ENCODE measurements at places on chromosomes 2 and 18.

DNA sequence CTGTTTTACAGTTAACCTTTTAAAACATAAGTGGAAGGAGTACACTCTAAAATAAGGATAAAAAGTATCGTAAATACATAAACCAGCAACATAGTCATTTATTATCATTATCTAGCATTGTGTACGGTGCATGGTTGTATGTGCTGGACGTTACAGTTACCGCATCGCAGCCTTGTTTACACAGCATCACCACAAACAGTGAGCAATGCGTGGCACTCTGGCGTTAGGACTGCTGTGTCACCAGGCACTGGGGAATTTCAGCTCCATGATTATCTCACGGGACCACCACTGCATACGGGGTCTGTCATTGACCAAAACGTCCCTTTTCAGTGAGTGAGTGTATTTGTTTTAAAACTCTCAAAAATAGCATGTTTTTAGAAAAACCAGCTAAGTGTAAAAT lies 103.0 kb upstream of the SNTG2 start:
- DNase-seq: no peak
- no peak overlapping the region for H3K4me3 ChIP-seq
- no peaks in the 10 kb centered on the region for H3K4me1 ChIP-seq
- no peak overlapping the region for H3K27ac ChIP-seq
- no peaks in the 10 kb centered on the region for H3K36me3 ChIP-seq

GRCh38 chr2:63434024-63435001 lies 154.0 kb downstream of the WDPCP start:
- no peak overlapping the region for H3K4me3 ChIP-seq
- H3K4me1 ChIP-seq: no peaks in the 10 kb centered on the region
- no peak for DNase-seq
- H3K36me3 ChIP-seq: no peaks in the 10 kb centered on the region
- H3K27ac ChIP-seq: no peak overlapping the region

GRCh38 chr2:239077260-239077659 lies 229.4 kb downstream of the TWIST2 start:
- H3K27me3 ChIP-seq: no peaks in the 10 kb centered on the region
- H3K27ac ChIP-seq: no peak overlapping the region
- H3K4me1 ChIP-seq: peaks cover 18% of the 10 kb centered on the region
- H3K36me3 ChIP-seq: peaks cover 92% of the 10 kb centered on the region
- DNase-seq: no peak

DNA sequence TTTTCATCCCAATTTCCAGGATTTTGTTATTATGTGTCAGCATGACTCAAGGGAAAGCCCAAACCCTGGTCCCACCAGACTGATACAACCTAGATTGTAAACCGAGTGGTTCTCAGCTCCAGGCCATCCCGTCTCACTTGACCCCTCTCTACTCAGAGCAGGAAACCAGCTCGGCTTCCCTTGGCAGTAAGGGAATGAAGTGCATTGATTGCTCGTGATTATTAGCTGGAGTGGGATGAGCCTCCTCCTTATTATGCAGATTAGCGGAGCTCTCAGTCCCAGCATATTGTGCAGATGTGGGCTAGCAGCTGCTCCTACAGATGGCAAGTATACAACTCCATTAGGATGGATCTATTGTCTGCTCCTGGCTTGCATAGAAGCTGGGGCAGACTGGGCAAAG lies 167.6 kb downstream of the LNPK start:
- H3K4me1 ChIP-seq: peaks cover 4% of the 10 kb centered on the region
- peaks cover 4% of the 10 kb centered on the region for H3K27me3 ChIP-seq
- H3K4me3 ChIP-seq: no peak overlapping the region
- no peak for DNase-seq
- no peaks in the 10 kb centered on the region for H3K36me3 ChIP-seq
- H3K27ac ChIP-seq: no peak overlapping the region

- H3K27ac ChIP-seq: no peak overlapping the region
- no peak overlapping the region for H3K4me3 ChIP-seq
- H3K36me3 ChIP-seq: no peaks in the 10 kb centered on the region
Observed at GRCh38 chr2:6827566-6828298, 38.0 kb downstream of the CMPK2 start.

GRCh38 chr2:86634352-86634751 lies 10.7 kb upstream of the RNF103 start:
- no peak for DNase-seq
- H3K27ac ChIP-seq: no peak overlapping the region
- H3K36me3 ChIP-seq: no peaks in the 10 kb centered on the region
- H3K27me3 ChIP-seq: no peaks in the 10 kb centered on the region
- H3K4me1 ChIP-seq: peaks cover 7% of the 10 kb centered on the region
- H3K4me3 ChIP-seq: no peak overlapping the region

DNA sequence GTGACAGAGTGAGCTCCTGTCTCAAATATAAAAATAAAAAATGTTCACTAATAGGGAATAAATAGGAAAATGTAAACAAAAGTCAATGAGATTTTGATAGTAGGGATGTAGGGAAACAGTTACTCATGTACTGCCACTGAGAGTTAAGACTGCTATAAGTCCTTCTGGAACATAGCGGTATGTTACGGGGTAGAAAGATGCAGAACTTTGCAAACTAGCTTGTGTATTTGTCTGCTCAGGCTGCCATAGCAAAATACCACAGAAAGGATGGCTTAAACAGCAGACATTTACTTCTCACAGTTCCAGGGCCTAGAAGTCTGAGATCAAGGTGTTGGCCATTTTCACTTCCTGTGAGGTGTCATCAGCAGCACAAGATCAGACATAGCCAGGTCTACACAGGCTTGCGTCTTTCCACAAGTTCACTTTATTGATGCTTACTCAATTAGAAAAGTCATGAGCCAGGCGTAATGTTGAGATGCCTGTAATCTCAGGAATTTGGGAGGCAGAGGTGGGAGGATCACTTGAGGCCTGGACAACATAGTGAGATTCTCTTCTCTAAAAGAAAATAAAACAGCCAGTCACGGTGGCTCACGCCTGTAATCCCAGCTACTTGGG lies 8.8 kb downstream of the TXNDC2 start:
- H3K36me3 ChIP-seq: no peaks in the 10 kb centered on the region
- no peak overlapping the region for H3K4me3 ChIP-seq
- no peaks in the 10 kb centered on the region for H3K27me3 ChIP-seq
- H3K4me1 ChIP-seq: no peaks in the 10 kb centered on the region

DNA sequence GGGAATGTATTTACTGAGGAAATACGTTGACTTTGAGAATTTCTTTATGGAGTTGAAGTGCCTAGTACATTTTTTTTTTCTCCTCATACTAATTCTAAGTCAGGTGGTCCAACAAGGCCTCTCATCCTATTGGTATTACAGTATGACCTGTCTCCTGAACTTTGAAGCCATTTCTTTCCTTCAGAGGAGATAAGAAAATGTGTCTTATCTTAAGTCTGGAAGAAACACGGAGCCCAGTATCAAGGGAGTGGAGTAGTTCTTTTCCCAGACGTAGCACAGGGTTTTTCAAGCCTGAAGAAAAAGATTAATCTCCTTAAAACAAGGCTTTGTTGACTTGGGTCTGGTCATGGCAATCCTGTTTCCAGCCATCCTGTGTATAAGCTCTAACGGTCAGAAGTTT lies 11.6 kb upstream of the CPS1 start:
- DNase-seq: no peak
- H3K4me3 ChIP-seq: no peak overlapping the region
- H3K4me1 ChIP-seq: no peaks in the 10 kb centered on the region
- H3K27ac ChIP-seq: no peak overlapping the region

DNA sequence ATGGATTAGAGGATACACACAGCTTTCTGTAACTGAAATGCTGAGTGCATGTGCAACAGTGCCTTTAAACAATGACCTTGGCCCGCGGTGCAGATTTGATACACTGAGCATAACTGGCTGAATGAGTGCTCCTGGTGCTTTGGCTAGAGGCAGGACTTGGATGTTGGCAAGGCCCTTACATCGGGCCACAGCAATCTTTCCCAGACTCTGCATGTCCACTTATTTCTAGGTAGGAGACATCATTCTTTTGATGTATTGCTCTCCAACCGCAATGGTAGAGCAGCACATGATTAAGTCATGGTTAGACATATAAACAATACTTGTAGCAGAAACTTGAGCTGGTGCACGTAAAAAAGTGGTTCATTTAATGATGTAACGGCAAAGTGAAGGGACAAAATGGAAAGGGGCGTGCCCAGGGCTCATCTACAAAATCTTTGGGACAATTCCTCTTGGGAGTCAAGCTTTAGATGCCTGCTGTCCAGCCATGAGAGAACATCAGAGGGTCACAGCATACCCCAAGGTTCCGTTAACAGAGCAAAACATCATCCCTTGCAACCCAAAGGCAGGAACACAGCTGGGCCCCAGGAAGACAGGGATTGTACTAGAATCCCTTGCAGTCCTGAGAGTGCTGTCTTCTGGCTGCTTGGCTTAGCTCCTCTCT lies 43.4 kb downstream of the RAB31 start:
- H3K4me1 ChIP-seq: peaks cover 19% of the 10 kb centered on the region
- no peak overlapping the region for H3K4me3 ChIP-seq
- H3K27me3 ChIP-seq: no peaks in the 10 kb centered on the region
- no peaks in the 10 kb centered on the region for H3K36me3 ChIP-seq
- H3K27ac ChIP-seq: no peak overlapping the region

GRCh38 chr18:59620381-59620780 lies 76.8 kb downstream of the CCBE1 start:
- H3K36me3 ChIP-seq: no peaks in the 10 kb centered on the region
- no peaks in the 10 kb centered on the region for H3K27me3 ChIP-seq
- no peak for DNase-seq
- H3K4me1 ChIP-seq: no peaks in the 10 kb centered on the region
- no peak overlapping the region for H3K4me3 ChIP-seq
- H3K27ac ChIP-seq: no peak overlapping the region

GRCh38 chr2:64865073-64865830 lies 123.9 kb upstream of the SLC1A4 start:
- peaks cover under 1% of the 10 kb centered on the region for H3K27me3 ChIP-seq
- H3K4me3 ChIP-seq: peak overlapping the region; percentile 62
- peaks cover 21% of the 10 kb centered on the region for H3K4me1 ChIP-seq
- no peaks in the 10 kb centered on the region for H3K36me3 ChIP-seq

- no peak overlapping the region for H3K27ac ChIP-seq
- no peak overlapping the region for H3K4me3 ChIP-seq
- H3K36me3 ChIP-seq: peaks cover 3% of the 10 kb centered on the region
- H3K4me1 ChIP-seq: no peaks in the 10 kb centered on the region
- no peaks in the 10 kb centered on the region for H3K27me3 ChIP-seq
Observed at GRCh38 chr2:64101141-64101591, 43.1 kb downstream of the PELI1 start.

DNA sequence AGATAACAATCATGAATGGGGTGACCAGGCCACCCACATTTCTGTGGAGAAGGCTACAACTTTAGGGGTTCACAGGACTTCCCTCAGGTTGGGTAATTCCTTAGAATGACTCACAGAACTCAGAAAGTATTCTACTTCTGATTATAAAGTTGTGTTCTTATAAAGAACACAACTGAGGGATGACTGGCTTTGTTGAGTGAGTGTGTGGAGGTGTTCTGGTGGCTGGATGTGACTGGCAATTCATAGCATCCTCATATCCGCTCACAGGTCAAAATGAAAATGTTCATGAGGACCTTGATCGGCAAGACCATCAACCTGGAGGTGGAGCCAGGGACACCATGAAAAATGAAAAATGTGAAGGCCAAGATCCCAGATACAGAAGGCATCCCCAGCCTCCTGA lies 143.3 kb upstream of the CAB39 start:
- H3K27me3 ChIP-seq: no peaks in the 10 kb centered on the region
- no peaks in the 10 kb centered on the region for H3K36me3 ChIP-seq
- H3K27ac ChIP-seq: no peak overlapping the region
- no peaks in the 10 kb centered on the region for H3K4me1 ChIP-seq
- no peak for DNase-seq

DNA sequence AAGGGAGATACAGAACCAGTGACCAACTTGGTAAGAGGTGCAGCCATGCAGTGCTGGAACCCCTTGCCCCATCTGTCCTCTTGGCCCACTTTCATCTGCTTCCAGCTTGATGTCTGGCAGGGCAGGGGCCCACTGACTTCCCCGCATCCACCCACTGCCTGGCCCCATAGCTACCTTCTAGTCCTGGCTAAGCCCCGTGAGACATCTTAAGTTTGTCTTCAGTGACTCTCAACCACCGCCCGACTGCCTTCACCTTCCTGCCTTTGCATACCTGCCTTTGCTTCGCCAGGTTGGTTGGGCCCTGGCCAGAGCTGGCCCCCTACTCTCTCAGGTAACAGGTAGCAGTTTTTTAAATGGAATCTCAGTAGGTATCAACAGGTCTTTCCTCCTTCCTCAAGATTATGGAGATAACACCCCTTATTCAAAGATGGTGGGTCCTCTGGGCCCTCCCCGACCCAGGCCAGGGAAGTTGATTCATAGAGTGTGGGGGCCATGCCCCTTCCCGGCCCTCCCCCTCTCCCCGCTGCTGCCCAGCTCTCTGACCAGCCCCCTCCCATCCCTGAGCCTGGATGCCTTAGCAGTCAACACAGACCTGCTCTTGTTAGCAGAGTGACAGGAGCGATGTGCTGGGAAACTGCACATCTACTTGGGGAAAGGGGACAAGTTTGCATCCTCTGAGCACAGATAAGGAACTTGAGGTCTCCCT lies 2.8 kb downstream of the ARID5A start:
- no peak overlapping the region for H3K27ac ChIP-seq
- no peak for DNase-seq
- peaks cover 10% of the 10 kb centered on the region for H3K27me3 ChIP-seq
- peaks cover 42% of the 10 kb centered on the region for H3K4me1 ChIP-seq
- H3K4me3 ChIP-seq: no peak overlapping the region
- H3K36me3 ChIP-seq: peaks cover 4% of the 10 kb centered on the region

DNA sequence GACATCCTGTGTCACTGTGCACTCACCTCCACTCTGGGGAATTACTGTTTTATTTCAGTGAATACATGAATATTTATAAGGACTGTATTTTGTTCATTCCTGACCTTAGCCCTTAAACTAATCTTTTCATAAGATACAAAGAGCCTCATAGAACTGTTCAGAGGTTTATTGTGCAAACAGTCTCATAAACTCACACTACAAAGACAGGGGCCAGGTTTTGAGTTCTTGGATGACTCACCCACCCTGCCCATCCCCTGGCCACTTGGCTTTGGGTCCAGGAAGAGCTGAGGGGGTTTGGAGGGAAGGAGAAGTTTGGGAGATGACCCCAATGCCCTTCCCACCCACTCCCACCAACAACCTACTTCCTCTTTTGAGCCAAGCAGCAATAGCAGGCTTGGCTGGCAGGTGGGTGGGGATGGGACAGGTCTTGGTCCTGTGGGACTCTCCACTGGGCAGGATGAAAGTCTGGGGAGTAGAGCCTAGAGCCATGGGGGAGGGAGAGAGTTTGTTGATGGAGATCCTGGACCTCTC lies 43.1 kb upstream of the IL1R2 start:
- no peak overlapping the region for H3K4me3 ChIP-seq
- no peaks in the 10 kb centered on the region for H3K27me3 ChIP-seq
- DNase-seq: no peak
- H3K4me1 ChIP-seq: no peaks in the 10 kb centered on the region

DNA sequence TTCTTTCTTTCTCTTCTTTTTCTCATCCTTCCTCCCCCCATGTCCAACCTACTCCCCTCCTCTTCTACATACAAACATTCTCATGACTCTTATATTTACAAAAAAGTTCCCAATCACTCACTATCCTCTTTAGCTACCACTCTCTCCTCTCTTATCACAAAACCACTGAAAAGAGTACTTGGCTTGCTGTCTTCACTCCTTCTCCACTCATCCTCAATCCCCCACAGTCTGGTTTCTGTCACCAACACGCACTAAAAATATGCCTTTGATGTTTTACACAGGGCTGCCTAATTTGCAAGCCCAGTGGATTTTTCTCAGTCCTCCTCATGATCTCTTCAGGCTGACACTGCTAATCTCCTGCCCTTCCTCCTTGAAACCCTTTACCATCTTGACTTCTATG lies 159.5 kb downstream of the TNS1 start:
- no peak for DNase-seq
- no peak overlapping the region for H3K27ac ChIP-seq
- no peak overlapping the region for H3K4me3 ChIP-seq
- no peaks in the 10 kb centered on the region for H3K27me3 ChIP-seq

GRCh38 chr2:66329081-66329605 lies 105.8 kb upstream of the MEIS1 start:
- H3K36me3 ChIP-seq: no peaks in the 10 kb centered on the region
- H3K27ac ChIP-seq: no peak overlapping the region
- H3K4me3 ChIP-seq: no peak overlapping the region
- H3K27me3 ChIP-seq: no peaks in the 10 kb centered on the region
- no peaks in the 10 kb centered on the region for H3K4me1 ChIP-seq

All from spinal cord (tissue), 10 donors.